Forelimb muscle (tissue), 1 donor: ENCODE measurements at places on chromosomes 3 and 15. TPM values are rescaled to one million over a fixed set of nuclear protein-coding genes. Genes with fewer than 3 reads are reported as not detected.

GRCh38 chr3:152047465-152047864 is 174.0 kb downstream of the SUCNR1 start:
- no peak for DNase-seq

GRCh38 chr3:19920401-19921080 is 13.5 kb downstream of the EFHB start:
- DNase-seq = no peak

GRCh38 chr3:97108136-97108535 is 293.7 kb downstream of the EPHA6 start:
- DNase-seq = no peak

Gene CPNE9
- not detected for polyA plus RNA-seq

GRCh38 chr3:27127195-27127594 is 242.0 kb downstream of the NEK10 start:
- DNase-seq = no peak

DNA sequence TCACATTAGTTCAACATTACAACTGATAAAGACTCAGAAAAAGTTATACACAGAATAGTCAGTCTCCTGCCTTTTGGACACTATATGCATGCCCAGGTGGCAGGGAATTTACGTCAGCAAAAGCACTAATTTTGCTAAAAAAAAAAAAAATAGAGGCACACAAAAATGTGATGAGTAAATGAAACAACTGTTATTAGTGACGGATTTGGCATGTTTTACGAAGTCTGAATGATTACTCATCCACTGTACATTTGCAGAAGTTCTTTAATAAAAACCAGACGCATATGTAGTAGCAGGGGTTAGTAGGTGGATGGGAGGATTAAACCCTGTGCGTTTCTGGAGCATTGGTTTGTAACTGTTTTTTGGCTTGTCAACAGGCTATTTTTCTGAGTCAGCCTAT is 99.0 kb downstream of the MITF start:
- peak; percentile 36 for DNase-seq

- no peak for DNase-seq
These were observed 44.2 kb downstream of the IQGAP1 start for GRCh38 chr15:90432253-90432652.

DNA sequence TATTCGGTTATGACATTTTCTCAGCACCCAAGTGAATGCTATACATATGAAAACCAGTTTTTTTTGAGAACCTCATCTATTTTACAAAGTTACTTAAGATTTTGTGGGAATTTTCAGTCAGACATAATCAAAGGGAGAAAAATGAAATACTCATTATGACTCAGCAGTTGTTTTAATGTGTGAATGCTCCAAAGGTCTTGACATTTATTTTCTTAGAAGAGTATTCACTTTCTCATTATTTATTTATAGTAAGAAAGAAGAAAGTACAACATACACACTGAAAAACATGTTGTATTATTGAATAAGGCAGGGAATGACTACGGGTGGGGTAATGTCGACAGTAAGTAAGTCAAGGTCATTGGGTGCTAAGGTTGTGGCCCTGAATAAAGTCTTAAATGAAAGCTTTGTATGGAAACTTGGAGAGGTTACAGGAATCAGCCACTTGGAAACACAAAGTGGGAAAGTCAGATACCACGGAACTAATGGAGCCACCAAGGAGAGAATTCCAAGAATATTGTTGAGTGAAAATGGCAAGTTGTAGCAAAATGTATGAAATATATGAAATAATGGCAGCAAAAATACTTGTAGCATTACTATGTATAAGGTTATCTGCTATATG is 844.5 kb downstream of the TBL1XR1 start:
- no peak for DNase-seq

- DNase-seq = no peak
These were observed 88.4 kb upstream of the RASGRP1 start for GRCh38 chr15:38652998-38653397.

- no peak for DNase-seq
These were observed 11.1 kb upstream of the ZNF620 start for GRCh38 chr3:40494698-40495097.

Gene ATP8B4
- polyA plus RNA-seq = 1.9 TPM

DNA sequence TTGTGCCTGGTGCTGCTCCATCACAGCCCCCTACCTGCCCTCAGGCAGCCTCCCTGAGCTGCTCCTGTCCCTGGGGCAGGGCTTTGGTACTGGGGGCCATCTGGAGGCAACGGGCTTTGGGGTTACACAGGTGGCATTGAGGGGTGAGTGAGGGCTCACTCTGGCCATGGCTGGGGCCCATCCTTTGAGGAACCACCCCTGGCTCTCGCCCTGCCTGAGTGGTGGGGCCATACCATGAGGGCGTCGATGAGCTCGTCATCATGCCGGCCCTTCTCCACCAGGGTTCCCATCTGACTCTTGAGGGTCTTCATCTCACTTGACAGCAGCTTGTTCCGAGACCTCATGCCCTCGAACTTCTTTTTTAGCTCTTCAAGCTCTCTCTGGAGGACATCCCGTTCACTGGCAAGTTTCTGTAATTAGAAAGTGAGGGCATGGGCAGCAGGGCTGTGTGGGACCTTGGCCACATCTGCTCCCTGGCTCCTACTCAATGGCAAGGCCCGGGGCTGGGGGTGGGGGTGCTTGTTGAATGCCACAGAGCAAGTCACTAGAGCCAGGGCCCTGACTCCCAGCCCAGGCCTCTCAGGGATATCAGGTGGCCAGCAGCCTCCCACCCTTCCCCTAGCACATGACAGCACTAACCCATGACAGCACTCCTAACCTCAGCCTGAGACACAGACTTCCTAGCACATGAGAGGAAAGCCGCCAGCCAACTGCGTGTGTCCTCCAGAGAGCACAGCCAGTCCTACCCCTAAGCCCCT is 33.5 kb downstream of the CCDC13 start:
- no peak for DNase-seq

DNA sequence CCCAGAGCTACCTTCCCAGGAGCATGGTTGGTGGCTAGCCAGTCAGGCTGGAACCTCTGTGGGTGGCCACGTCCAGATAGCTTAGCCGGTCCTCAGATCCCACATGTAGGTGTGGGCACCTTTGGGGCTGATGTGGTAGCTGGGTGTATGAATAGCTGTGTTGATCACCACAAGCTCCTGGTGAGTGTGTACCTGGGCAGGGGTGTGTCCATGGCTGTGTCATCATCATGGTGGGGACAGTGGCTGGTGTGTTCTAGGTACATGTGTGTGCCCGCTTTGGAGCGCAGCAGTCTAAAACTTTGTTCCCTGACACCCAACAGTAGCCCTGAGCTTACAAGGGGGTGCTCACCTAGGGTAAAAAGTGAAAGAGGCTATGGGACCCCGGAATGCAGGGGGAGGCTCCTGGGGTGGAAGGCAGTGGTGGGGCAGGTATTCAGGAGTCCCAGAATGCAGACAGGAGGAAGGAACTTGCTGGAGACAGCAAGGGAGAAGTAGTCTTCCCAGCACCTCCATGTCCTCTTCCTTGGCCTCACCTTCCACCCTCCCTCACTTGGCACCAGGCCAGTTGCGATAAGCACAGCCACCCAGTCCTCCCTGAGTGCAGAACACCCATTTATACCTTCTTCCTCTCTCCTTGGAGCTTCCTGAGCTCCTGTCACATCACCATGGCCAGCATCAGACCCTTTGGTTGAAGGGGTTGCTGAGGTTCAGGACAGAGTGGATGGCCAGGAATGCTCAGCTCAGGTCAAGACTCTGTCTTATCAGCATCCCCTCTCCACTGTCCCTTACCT is 1.2 kb downstream of the CISH start:
- no peak for DNase-seq

DNA sequence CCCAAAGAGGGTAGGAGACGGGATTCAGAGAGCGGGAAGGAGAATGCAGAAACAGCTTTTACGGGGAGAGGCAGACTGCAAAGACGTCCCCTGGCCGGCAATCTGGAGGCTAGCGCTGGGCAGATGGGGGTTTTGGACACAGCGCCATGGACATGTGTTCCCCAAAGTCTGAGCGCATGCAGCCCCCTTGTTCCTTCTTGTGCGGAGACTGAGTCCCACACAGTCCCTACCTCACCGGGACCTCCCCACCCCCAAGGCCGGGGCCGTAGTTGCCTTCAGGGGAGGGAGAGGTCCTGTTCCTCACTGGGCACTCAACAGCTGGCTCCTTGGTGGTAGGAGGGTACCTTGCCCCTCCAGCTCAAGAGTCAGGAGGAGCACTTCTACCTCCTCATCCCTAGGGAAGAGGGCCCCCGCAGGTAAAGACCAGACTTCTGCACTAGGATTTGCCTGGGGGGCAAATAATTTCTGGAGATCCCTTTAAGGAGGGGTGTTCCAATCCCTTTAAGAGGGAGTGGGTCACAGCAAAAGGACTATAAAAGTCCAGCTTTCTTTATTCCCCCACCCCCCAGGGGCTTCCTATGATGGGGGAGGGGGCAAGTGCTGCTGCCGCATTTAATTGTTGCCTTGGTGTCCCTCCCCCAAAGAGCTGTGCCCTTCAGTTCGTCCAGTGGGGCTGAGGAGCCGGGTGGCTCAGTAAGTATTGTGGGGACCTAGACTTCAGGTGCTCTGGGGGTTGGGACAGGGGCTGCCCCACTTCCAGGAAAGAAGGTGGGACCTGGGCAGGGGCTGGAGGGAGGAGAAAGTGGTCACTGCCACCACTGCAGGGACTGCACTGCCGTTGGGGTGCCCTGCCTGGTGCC is 3.6 kb upstream of the BAHD1 start:
- no peak for DNase-seq

DNA sequence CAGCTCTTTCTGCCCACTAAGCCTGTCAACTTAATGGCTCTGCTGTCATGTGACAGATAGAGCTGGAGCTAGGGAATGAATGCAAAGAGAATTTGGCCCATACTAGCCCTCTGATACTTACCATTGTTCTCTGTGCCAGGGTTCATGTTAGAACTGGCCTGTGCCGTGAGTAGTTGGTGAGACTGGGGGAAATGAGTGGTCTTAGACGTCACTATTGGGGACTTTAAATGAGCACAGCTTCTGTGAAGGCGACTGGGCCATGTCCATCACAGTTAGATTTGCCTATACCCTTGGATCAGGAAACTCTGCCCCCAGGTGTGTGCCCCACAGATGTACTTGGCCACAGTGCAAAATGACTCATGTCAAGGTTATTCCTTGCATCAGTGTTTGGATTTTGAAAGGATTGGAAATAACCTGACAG is 124.9 kb downstream of the PTPRG start:
- DNase-seq = no peak
